ENCODE measurements at places on chromosomes 3 and 15. TPM values are rescaled to one million over a fixed set of nuclear protein-coding genes. Genes with fewer than 3 reads are reported as not detected.

DNA sequence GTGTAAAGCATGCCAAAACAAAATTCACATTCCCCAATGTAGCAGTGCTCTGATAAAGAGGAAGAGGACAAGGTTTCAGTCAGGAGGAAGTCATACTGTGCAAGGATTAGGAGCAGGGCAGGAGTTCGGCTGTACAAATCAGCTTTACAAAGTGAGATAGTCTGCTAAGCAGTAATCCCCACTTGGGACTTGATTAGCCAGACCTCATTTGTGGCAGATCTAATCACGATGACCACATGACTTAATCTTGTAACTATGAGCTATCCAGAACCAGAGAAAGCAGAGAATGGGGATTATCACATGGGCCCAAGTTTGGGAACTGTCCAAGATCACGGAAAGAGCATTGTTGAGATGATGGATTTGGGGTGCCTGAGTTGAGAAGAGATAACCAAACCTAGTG, 7.8 kb downstream of the DCBLD2 start:
- no peak for DNase-seq

- DNase-seq = no peak
Measured at GRCh38 chr3:195150181-195151118, 120.5 kb downstream of the XXYLT1 start.

DNA sequence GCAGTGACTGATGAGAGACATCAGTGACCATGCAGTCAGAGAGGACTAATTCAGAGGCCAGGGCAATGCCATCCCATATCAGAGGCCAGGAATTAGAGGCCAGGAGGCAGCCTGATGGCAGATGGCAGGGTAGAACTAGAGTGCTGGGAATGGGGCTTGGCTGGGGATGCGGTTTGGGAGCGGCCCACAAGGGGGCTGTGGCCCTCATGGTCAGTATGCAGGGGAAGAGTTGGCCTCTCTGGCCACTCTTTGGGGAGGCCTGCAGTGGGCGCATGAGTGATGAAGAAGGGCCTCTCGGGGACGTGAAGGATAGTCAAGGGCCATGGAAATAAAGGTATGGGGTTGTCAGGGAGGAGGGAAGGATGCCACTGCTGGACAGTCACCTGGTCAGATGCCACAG, 101.7 kb downstream of the EEFSEC start:
- DNase-seq = no peak

DNA sequence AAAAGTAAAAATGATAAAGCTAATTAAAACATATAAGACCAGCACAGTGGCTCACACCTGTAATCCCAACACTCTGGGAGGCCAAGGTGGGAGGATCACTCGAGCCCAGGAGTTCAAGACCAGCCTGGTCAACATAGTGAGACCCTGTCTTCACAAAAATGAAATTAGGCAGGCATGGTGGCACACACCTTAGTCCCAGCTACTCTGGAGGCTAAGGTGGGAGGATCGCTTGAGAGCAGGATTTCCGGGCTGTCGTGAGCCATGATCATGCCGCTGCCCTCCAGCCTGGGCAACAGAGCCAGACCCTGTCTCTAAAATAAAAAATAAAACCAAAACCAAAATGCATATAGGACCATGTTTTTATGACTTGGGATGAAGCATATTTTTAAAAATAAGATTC, 4.8 kb upstream of the PRSS50 start:
- no peak for DNase-seq

DNA sequence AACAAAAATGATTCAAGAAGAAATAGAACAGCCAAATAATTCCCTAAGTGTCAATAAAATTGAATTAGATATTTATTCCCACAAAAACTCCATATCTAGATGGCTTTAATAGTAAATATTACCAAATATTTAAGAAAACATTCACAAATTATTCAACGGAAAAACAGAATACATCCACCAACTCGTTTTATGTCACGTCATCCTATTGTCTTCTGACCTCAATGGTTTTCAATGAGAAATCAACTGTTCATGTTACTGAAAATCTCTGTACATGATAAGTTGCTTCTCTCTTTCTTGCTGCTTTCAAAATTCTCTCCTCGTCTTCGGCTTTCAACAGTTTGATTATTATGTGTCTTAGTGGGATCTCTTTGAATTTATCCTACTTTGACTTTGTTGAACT, 17.1 kb upstream of the FBXL2 start:
- DNase-seq = no peak

GRCh38 chr3:156750191-156750873, 75.8 kb upstream of the LEKR1 start:
- no peak for DNase-seq

DNA sequence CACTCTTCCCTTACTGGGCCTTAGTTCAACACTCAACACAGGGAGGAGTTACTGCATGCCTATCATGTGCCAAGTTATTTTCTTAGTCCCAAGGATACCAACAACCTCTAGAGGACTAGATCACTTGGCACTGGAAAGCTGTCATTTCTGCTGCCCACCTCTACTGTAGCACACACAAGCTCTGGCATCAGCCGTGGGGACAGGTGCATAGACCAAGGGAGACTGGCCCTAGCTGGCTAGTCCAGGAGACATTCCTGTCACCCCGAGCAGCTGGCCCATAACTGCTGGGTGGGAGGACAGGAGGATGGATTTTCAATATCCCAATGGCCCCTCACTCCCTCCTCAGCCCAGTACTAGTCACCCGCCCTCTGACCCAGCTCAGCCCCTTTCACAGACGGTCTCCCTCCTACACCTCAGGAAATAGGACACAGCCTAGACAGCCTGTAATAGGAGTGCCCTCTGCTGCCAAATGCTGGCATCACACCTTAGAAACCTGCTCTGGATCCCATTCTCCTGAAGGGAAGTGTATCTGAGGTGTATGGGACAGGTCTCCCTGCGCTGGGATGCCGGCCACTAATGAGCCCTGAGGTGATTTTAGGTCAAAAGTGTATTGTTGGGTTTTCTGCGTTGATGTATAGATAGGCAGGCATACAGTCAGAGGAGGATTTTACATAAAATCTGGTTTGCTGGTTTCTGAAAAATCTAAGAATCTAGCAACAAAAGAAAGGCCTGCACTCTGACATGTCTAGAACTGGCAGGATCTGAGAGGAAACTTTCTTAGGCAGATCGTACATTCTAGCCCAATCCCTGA, 3.4 kb upstream of the DZIP1L start:
- peak; percentile 70 for DNase-seq

GRCh38 chr3:64082411-64082810, 59.1 kb upstream of the PSMD6 start:
- no peak for DNase-seq

- DNase-seq = no peak
Measured at GRCh38 chr15:77497110-77497737, 76.5 kb downstream of the HMG20A start.

GRCh38 chr15:88873786-88874185, 21.6 kb downstream of the HAPLN3 start:
- DNase-seq = no peak

DNA sequence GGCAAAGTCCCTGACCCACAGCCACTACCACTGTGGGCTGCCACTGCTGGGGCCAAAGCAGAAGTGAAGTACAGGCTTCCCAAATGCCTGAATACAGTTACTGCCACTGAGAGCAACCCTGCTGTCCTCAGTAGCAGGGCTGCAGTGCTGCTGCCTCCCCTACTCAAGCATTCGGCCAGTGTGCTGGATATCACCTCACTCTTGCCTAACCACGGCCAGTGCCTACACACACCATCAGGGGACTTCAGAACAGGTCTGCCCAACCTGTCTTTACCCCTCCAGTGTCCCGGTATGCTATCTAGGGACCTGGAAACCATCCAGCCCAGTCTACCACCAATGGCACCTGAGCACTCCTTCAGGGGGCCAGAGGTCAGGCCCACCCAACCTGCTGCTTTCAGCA, 261.5 kb upstream of the COL8A1 start:
- DNase-seq = no peak

DNA sequence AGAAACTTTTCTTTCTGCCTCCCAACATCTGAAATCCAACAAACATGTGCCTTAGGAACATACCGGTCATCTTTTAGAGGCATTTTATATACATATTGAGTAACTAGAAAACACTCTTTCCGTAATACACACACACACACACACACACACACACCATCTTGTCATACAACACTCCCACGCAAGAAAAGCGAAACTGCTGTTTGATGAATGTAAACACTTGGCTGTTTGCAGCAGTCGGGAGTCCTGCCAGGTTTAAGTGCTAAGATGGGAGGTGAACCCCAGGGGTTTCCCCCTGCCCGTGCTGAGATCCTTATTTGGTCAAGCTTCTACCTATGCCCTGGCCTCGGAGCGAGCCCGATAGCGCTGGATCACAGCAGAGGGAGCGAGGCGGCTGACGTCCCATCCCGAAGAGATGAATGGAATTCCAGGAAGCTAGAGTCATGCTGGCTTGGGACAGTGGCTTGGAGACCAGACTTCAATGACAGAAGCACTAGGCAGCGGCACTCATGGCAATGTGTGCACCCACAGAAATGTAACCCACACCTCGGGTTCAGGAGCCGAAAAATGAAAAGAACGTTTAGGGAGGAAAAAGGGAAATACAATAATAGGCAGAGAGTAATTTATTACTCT, 1.3 kb upstream of the THBS1 start:
- DNase-seq = peak; percentile 63

DNA sequence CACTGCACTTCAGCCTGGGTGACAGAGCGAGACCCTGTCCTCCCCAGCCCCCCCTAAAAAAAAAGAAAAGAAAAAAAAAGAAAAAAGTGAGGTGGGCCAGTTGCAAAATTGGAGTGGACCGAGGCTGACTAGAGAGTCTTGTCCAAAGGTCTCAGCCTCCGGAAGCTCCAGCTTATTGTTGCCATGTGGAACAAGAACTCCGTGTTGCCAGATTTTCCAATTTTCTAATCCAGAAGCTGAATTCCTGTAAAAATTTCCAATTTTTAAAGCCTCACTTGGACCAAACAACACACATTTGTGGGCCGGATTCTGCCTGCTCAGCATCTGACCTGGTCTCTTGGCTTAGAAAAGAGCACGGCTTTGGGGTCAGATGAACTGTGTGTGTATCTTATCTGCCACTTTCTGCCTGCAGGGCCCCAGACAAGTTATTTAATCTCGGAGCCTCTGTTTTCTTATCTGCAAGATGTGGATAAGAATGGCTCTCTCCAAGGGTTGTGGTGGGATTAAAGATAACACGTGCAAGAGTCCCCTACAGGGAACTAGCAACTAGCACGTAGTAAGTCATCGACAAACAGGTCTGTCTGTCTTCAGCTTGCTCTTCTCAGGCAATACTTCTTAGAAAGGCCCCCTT, 73.7 kb upstream of the TLE3 start:
- no peak for DNase-seq

DNA sequence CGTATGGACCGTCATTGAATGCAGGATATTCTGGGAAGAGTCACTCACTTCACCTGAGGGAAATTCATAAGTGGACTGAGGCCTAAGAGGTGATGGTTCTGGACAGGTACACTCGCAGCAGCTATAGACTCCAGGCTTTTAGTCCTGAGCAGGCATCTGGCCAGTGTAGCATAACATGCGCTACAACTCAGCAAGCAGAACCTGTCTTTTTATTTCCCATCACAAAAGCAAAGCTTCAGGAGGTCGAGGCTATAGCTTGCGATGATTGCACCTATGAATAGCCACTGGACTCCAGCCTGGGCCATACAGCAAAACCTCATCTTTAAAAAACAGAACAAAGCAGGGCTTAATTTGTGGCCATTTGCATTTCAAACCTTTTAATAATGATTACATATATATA, 185.8 kb downstream of the KCNH8 start:
- no peak for DNase-seq

DNA sequence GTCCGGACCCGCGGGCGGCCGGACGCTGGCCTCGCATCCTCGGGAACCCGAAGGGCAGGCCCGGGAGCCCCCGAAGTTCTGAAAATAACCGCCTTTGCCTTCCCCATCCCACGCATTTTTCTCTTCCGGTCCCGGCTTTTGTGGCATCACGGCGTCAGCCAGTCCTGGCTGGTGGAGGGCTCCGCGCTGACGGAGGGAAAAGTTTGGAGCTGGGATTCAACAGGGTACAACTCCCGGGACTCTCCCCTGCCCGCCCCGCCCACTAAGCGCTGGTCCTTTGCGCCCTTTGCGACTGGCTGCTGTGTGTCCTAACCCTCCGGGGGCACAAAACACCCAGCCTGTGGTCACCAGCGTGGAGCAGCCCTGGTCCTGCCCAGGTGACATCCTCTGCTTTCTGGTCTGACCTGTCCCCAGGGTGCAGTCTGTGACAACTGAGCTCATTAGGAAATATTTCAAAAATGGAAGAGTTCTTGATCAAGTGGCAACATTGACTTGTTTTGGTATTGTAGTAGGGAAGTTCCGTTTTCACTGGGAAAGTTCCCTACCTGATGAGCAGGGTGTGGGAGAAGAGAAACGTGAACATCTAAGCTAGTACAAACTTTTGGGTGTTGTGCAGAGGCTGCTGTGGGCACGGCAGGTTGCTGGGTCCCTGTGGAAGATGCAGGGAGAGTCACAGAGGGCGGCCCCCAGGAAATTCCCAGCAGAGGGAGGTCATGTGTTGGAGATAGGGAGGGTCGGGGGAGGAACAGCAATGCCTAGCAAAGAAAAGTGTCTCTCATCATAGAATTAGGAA, 775 bp downstream of the ARNT2 start:
- DNase-seq = peak; percentile 52

- DNase-seq = no peak
Measured at GRCh38 chr3:30681649-30682211, 75.3 kb downstream of the TGFBR2 start.

- peak; percentile 72 for DNase-seq
Measured at GRCh38 chr3:120498556-120499346, 48.0 kb upstream of the FSTL1 start.

DNA sequence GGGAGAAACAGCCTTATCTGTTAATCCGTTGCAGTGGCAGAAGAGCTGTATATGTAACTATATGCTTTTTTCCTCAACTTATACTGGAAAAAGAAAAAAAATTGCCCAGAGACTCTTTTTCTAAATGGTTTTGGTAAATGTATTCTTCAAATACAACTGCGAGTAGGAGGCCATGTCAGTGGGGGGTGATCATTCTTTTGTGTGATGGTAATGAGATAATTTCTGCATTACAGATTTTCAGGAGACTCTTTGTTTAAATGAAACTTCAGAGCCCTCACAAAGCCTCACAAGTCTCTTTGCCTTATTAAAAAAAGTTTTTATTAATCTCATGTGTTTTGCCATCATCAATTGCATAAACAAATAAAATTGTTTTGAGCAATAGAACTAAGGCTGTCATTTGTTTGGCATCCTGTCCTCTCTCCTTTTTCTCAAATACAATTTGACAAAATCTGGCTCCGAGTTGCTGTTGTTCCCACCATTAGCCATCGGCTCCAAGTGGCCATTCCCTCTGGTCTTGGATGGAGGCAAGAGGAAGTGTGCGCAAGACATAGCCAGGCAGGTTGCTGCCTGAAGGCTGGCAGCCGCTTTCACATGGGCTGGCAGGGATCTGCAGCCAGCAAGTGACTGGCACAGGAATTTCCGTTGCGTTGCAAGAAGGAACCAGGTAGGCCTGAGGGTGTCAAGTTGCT, 116.7 kb downstream of the FNDC3B start:
- DNase-seq = no peak

Gene ARL13B
- polyA plus RNA-seq = 21.4 TPM

Gene ZNF80
- polyA plus RNA-seq = 0.15 TPM

Gene SLC6A11
- 0.10 TPM for polyA plus RNA-seq

Gene THSD4
- polyA plus RNA-seq = 30.2 TPM

Gene TLNRD1
- polyA plus RNA-seq = 6.6 TPM
